ENCODE measurements at places on chromosomes 1 and 21.

DNA sequence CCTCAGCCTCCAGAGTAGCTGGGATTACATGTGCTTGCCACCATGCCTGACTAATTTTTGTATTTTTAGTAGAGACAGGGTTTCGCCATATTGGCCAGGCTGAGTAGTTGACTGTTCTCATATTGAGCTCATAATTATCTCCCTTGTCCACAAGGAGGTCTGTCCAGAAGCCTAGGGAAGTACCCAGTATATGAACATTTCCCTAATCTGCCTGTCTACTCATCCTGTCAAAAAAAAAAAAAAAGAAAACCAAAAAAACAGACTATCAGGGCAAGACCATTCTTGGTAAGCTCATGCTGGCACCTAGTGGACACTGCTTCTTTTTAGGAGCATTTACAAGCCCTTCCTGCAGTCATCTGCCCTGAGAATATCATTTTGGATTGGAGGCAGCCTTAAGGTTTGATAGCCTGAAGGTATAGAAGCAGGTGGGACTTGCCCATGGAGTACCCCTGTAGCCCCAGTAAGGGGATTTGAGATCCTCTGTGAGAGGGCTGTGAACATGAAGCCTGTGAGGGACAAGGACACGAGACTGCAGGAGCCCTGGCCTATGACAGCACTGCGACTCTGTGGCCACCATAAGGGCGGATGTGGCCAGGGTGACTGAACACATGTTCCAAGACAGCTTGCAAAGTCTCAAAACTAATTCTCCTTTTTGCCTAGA lies 10.8 kb upstream of the DUSP12 start:
- DNase-seq: peak; percentile 62

GRCh38 chr1:2805801-2806430 lies 4.4 kb upstream of the TTC34 start:
- no peak for DNase-seq

DNA sequence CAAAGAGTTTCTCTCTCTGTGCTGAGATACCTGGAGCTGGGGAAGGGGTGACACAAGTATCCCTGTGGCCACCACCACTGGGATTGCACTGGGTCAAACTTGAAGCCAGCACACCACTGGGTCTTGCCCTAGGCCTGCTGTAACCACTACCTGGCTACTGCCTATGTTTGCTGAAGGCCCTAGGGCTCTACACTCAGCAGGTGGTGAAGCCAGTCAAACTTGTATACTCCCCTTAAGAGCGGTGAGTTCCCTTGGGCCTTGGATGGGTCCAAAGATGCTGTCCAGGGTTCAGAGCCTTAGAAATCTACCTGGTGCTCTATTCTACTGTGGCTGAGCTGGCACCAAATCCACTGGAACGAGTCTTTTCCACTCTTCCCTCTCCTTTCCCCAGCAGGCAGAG lies 47.0 kb upstream of the WDR26 start:
- DNase-seq: no peak

- DNase-seq: no peak
These were observed 415.4 kb downstream of the TTLL7 start for GRCh38 chr1:83583351-83584014.

- no peak for DNase-seq
These were observed 801 bp upstream of the GORAB start for GRCh38 chr1:170530972-170531757.

DNA sequence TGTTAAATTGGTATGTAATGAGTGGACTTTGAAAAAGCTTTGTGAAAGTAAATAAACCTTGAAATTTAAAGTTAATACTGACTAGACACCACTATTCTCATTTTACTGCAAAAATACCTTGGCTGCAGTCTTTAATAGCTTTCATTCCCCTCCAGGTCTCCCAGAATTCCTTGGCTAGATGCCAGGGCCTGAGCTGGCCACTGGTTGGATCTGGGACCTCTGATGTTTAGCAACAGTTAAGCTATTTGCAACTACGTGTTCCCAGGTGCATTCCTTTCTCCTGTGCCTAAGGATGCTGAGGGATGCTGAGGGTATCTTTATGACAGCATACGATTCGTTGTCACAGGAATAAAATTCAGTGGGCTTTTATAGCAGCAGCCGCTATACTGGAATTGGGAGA lies 938.7 kb downstream of the TTLL7 start:
- no peak for DNase-seq

GRCh38 chr21:22115746-22116145 lies 1117.5 kb downstream of the NCAM2 start:
- no peak for DNase-seq

GRCh38 chr1:184803180-184803492 lies 48.5 kb upstream of the EDEM3 start:
- no peak for DNase-seq

GRCh38 chr1:147243228-147243685 lies 773 bp downstream of the CHD1L start:
- DNase-seq: peak; percentile 4

DNA sequence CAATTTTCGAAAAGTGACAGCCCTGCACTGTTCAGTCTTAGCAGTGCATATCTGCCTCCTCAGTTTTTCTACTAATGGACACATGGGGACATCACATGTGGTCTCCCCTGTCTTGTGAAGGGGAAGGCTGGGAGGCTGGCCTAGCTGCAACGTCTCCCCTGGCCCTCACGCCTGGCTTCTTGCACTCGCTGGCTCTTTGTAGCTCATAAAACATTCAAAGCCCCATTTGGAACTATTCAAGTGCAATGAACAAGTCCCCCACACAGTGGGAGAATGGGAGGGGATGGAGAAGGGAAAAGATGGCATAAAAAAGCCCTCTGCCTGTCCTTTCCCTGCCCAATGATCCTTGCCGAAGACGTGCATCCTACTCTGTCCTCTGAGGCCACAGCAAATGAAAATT lies 73.6 kb downstream of the PGBD5 start:
- DNase-seq: no peak

- DNase-seq: no peak
These were observed 42.4 kb downstream of the CAMTA1 start for GRCh38 chr1:6827630-6828165.

DNA sequence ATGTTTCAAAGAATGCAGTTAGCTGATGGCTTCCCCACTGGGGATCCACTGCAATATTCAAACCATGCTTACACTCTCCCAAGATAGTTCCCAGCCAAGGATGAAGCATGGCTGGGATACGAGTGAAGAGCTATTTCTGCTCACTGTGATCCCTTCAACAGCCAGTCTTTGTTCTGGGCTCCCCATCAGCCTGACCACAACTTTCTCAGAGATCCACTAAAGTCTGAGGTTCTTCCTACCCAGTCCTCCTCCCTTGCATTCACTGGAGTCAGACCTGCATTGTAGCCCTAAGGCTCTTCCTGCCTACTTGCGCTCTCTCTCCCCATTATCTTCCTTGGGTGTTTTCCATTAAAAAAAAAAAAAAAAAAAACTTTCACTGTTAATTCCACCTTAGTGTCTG lies 101.4 kb downstream of the TTLL7 start:
- no peak for DNase-seq

GRCh38 chr1:189662190-189662589 lies 815.5 kb downstream of the BRINP3 start:
- DNase-seq: no peak

DNA sequence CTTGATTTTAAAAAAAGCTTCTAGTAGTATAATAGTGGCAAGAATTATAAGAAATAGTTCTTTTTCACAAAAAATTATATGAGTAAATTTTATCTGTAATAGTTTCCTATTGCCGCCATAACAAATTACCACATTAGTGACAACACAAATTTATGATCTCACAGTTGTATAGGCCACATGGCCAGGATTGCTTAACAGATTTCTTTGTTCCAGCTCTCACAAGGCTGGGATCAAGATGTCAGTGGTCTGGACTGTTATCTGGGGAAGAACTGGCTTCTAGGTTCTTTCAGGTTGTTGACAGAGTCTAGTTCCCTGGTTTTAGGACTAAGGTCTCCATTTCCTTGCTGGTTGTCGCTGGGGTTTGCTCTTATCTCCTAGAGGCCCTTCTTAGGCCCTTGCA lies 236.4 kb downstream of the USP25 start:
- no peak for DNase-seq

GRCh38 chr1:31726715-31727114 lies 22.9 kb upstream of the COL16A1 start:
- no peak for DNase-seq
